Esophagus squamous epithelium (tissue), 5 donors: ENCODE measurements at places on chromosomes 5 and 9.

- no peak for DNase-seq
These were observed 365.7 kb downstream of the DEPDC1B start for GRCh38 chr5:60334281-60334713.

GRCh38 chr9:70954596-70955143 is 166.8 kb downstream of the TRPM3 start:
- DNase-seq, result no peak

DNA sequence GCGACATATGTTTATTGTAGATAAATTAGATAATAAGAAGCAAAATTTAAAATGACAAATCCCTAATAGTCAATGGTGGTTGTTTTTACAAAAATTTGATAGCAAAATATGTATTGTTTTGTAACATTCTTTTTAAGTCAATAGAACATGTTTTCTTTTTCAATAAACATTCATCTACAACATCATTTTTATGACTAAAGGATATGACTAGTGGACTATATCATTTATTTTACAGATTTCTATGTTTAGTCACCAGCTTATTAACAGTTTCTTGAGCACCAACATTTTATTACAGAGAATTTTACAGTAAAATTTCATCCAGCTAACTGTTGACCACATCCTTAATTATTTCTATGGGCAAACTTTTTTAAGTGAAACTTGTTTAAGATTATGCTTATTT is 114.7 kb upstream of the IL7R start:
- no peak for DNase-seq

- DNase-seq, result no peak
These were observed 6.1 kb upstream of the AFAP1L1 start for GRCh38 chr5:149265597-149265996.

DNA sequence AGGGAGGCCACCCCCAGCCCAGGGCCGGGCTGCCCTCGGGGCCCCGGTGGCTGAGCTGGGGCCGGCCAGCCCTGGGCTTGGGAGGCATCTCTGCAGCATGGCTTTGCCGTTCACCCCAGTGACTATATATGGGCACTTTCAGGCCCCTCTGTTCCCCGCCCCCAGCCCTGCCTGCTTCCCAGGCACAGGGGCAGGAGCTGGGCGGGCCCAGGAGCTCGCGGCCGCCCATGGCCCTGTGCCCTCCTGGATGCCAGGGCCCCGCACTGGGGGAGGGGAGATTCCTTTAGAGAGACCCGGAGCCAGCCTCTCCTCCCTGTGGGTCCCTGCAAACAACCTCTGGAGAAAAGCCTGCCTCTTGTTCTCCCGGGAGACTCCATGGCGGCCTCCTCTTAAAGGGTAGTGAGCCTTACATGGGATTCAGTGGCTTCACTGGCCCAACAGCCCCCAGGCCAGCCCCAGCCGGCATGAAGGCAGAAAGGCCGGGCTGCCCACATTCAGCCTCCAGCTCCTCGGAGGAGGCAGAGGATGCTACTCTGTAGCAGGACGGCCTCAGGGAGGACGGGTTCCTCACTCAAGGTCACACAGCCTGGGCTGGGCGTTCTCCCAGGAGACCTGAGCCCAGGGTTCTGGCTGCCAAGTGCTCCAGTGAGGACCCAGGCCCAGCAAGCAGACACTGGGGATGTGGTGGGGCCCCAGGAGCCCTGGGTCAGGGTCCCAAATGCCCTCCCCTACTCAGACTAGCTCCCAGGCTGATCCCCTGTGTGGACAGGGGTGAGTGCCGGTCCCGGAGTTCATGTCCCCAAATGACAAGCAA is 4.1 kb downstream of the NACC2 start:
- DNase-seq, result no peak

GRCh38 chr5:36270876-36271575 is 29.3 kb upstream of the NADK2 start:
- no peak for DNase-seq

DNA sequence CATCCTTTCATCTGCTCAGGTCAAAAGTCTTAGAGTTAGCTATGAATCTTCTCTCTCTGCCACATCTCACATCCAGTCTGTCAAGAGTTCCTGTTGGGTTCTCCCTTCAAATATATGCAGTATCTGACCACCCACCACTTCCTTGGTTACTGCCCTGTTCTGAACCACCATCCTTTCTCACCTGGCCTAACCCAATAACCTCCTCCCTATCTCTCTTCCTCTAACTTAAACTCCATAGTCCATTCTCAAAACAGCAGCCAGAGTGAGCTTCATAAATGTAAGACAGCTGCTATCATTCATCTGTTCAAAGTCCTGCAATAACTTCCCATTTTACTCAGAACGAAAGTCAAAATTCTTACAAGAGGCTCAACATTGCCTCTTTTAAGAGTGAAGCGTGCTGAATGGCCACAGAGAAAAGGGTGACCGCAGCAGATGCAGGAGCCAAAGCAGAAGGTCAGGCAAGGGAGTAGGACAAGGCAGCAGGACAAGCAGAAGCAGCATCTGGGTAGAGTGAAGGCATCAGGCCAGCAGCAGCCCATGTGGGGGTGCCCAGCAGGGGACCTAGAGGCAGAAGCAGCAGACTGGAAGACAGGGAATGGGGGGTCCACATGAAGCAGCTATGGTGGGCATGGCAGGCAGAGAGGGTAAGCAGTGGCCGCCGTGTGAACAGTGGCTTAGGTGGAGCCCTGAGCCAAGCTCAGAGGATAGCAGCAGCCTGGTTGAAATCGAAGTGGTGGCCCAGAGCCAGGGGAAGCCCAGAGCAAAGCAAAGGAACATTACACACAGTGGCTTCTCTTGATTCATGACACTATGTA is 39.3 kb upstream of the CDC42SE2 start:
- DNase-seq, result no peak

DNA sequence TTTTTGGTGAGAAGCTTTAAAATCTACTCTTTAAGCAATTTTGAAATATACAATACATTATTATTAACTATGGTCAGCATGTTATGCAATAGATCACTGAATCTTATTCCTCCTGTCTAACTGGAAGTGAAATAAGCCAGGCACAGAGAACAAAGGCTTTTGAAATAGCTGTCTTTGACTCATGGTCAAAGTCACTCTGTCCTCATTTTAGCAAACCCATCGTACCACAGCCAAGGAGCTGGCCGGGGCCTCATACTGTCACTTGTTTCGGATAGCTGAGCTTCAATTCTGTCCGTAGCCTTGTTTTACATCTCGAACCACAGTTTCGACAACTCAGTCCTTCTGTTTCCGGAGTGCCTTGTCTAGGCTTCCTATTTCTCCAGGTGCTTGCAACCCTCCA is 19.2 kb downstream of the ADCY2 start:
- DNase-seq, result no peak

- no peak for DNase-seq
These were observed 5.6 kb downstream of the RAD23B start for GRCh38 chr9:107288701-107289100.

- DNase-seq, result no peak
These were observed 127.9 kb downstream of the PIK3R1 start for GRCh38 chr5:68343421-68343826.

GRCh38 chr5:36661456-36662220 is 55.2 kb downstream of the SLC1A3 start:
- DNase-seq, result no peak

DNA sequence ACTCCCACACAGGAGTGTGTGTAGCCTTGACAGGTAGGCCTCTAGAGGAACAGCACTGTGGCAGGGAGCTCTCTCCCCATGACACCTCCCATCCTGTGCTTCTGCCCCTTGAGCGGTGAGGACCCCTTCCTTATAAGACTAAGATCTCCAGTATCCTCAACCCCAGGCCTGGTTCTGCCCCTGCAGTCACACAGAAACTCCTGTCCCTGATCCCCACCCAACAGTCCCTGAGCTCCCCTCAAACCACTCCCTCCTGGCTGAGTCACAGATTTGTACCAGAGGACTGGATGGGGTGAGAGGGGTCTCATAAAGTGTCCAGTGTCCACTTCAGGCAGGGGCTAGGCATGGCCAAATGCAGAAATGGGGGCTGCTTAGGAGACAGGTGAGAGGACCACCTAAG is 47.8 kb upstream of the CDKN2AIPNL start:
- DNase-seq, result no peak

DNA sequence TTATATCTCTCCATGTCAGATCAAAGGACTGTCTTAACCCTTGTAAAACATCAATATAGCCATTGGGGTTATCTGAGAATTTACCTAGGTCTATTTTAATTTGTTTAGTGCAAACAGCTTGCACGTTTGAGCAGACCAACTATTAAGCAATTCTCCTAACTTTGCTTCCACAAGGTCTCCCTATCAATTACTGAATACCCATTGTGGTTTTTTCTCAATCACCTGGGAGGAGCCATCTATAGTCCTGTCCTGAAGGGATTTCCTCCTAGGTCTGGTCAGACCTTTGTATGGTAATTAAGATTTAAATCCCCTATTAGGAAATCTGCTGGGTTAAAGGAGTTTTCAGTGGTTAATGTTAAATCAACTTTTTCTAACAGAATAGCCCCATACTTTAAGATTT is 48.9 kb upstream of the S1PR3 start:
- DNase-seq, result no peak

DNA sequence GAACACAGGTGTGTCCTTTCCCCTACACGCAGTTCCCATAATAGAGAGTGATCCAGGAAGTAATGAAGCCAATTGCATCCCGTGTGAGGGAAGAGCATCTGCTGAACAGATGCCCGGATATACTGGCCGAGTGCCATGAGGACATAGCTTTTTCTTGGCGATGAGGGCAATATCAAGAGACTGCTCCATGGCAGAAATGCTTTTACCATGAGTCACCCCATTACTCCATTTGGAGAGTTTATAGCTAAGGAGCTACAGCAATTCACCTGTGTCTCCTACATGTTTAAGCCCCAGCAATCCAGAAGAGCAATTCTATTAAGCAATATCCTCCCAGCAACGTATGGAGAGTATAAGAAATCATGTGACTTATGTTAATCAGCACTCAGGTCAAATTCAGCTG is 222.0 kb upstream of the KLF4 start:
- DNase-seq, result no peak

- DNase-seq, result no peak
These were observed 1.7 kb downstream of the TLE1 start for GRCh38 chr9:81687521-81688261.

DNA sequence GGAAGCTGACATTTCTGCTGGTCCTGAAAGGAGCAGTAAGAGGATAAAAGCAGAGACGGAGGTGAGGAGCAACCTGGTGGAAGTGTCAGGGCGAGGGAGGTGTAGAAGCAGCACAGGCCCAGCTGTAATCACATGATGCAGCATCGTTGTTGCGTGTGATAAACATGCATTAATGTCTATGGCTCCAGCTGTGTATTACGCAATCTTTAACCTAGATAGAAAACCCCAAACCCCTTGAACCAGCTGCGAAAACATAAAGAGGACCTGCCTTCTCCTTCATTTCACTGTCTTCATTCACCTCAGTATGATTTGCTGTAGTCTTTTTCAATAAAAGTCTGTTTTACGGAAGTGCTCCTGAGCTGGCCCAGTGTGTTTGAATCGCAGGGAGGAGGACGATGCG is 162.9 kb downstream of the NTRK2 start:
- DNase-seq, result no peak
